ENCODE measurements at places on chromosomes 11 and 22. TPM values are rescaled to one million over a fixed set of nuclear protein-coding genes. Genes with fewer than 3 reads are reported as not detected.

RASGRP2 gene
- not detected for total RNA-seq

CARD16 gene
- 13.2 TPM for total RNA-seq

EMID1 gene
- 0.21 TPM for total RNA-seq

P2RY6 gene
- not detected for total RNA-seq

CCDC73 gene
- total RNA-seq, result under 0.01 TPM

SCT gene
- total RNA-seq, result not detected

SOX6 gene
- 2.5 TPM for total RNA-seq

OR52E5 gene
- not detected for total RNA-seq

C22orf39 gene
- 23.9 TPM for total RNA-seq

PRRG4 gene
- 9.9 TPM for total RNA-seq

OR4C6 gene
- not detected for total RNA-seq

C22orf31 gene
- total RNA-seq, result not detected

LDHAL6A gene
- total RNA-seq, result not detected

APLNR gene
- total RNA-seq, result not detected

APOL3 gene
- not detected for total RNA-seq

IL10RA gene
- under 0.01 TPM for total RNA-seq

CHRDL2 gene
- not detected for total RNA-seq

DNAJB13 gene
- total RNA-seq, result 0.43 TPM

SCO2 gene
- 3.8 TPM for total RNA-seq

SCGB1D2 gene
- not detected for total RNA-seq

MUC5AC gene
- not detected for total RNA-seq

GPR83 gene
- 0.07 TPM for total RNA-seq

OSM gene
- total RNA-seq, result not detected

SAA2 gene
- 37.6 TPM for total RNA-seq

ZBTB16 gene
- under 0.01 TPM for total RNA-seq

MS4A3 gene
- not detected for total RNA-seq

TSSK2 gene
- total RNA-seq, result under 0.01 TPM

B4GALNT4 gene
- 17.3 TPM for total RNA-seq

CBY1 gene
- 15.8 TPM for total RNA-seq

PANX1 gene
- 80.4 TPM for total RNA-seq

MB gene
- not detected for total RNA-seq

SAC3D1 gene
- 12.0 TPM for total RNA-seq

HOATZ gene
- total RNA-seq, result not detected

HEPHL1 gene
- 10.3 TPM for total RNA-seq

FBLN1 gene
- total RNA-seq, result 154 TPM

ZNF280A gene
- total RNA-seq, result not detected

H19 gene
- 3.8 TPM for total RNA-seq

OLFML1 gene
- total RNA-seq, result not detected

CHST1 gene
- total RNA-seq, result 1.7 TPM

MYBPC3 gene
- total RNA-seq, result not detected

GLYATL2 gene
- under 0.01 TPM for total RNA-seq

OR5B21 gene
- not detected for total RNA-seq

MYOD1 gene
- not detected for total RNA-seq

TSG101 gene
- 62.9 TPM for total RNA-seq

DENND6B gene
- 0.68 TPM for total RNA-seq

MPZL2 gene
- total RNA-seq, result 48.2 TPM

CRYAB gene
- total RNA-seq, result 1.0 TPM

MPEG1 gene
- not detected for total RNA-seq

Data from nasal cavity respiratory epithelium epithelial cell of viscerocranial mucosa (primary cell).